ENCODE measurements at places on chromosomes 7 and 10. TPM values are rescaled to one million over a fixed set of nuclear protein-coding genes. Genes with fewer than 3 reads are reported as not detected.

Gene SLC16A9
- 0.14 TPM for total RNA-seq

- no peak for DNase-seq
Measured at GRCh38 chr7:116527521-116527920, 2.7 kb downstream of the CAV1 start.

DNA sequence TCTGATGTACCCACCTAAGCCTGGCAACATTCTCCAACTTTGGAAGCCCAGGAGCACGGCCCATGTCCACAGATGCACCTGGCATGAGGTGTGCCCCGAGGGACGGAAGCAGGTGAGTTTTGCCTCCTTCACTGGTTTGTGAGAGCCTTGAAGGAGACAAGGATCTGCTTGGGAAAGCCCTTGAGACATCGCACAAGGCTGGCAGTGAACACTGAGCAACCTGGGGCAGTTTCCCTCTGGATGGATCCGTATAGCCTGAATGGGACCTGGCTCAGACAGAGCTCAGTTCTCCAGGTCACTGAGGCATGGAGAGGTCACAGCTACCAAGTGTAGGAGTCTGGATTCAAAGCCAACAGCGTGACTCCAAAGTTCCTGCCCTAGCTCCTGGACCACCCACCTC, 8.8 kb upstream of the NUPR2 start:
- DNase-seq = no peak

GRCh38 chr7:91777522-91777921, 103.0 kb downstream of the MTERF1 start:
- no peak for DNase-seq

Gene WDFY4
- 1.7 TPM for total RNA-seq
